Nasal cavity respiratory epithelium epithelial cell of viscerocranial mucosa (primary cell): ENCODE measurements at places on chromosomes 5 and 9. TPM values are rescaled to one million over a fixed set of nuclear protein-coding genes. Genes with fewer than 3 reads are reported as not detected.

MCIDAS gene
- total RNA-seq: 0.07 TPM in 1 of 2 replicates, not detected in the other

SLC25A2 gene
- 0.14 TPM in 1 of 2 replicates, not detected in the other for total RNA-seq

FCN2 gene
- not detected in 2 replicates for total RNA-seq

EIF4EBP3 gene
- 3.1 and 3.8 TPM in 2 replicates for total RNA-seq

PANK3 gene
- 98.1 and 123 TPM in 2 replicates for total RNA-seq

FOXD4L3 gene
- under 0.01 and 0.21 TPM in 2 replicates for total RNA-seq

ZNF658 gene
- 5.1 and 6.8 TPM in 2 replicates for total RNA-seq

SPATA9 gene
- not detected in 2 replicates for total RNA-seq

CHSY3 gene
- total RNA-seq: under 0.01 and 0.21 TPM in 2 replicates

TMC1 gene
- total RNA-seq: 0.71 and 1.0 TPM in 2 replicates

PLPP7 gene
- total RNA-seq: under 0.01 TPM in 1 of 2 replicates, not detected in the other

P4HA2 gene
- 119 and 355 TPM in 2 replicates for total RNA-seq

ARHGAP26 gene
- total RNA-seq: 16.1 and 30.2 TPM in 2 replicates

ADGRD2 gene
- total RNA-seq: 0.07 and 0.34 TPM in 2 replicates

PCDHGB4 gene
- 3.1 and 8.0 TPM in 2 replicates for total RNA-seq

PCDHB2 gene
- total RNA-seq: 0.34 and 4.1 TPM in 2 replicates

WNT8A gene
- not detected in 2 replicates for total RNA-seq

BRIX1 gene
- 37.9 and 41.0 TPM in 2 replicates for total RNA-seq

FGD3 gene
- 0.34 and 1.9 TPM in 2 replicates for total RNA-seq

IFNA1 gene
- not detected in 2 replicates for total RNA-seq

ADAMTS6 gene
- 12.2 and 28.7 TPM in 2 replicates for total RNA-seq
